NCI-H1048 (cell line): ENCODE measurements at places on chromosomes 16 and 17.

DNA sequence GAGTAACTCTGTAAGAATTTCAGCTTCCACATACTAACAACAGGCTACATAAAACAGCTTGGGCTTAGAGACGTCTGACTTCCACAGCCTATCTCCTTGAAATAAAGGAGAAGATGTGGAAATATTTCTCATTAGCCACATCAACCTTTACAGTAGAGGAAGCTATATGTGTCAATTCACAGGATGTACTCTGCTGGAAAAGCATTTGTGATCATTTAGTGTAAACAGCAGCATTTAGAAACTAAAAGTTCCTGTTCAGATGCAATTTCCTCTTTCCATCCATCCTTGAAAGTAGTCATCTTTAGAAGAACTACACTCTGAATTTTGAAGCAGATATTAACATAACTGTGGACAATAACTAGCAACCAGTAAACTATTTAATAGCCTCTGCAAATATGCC is 46.2 kb downstream of the XPO6 start:
- no peak for DNase-seq

- DNase-seq: no peak
These were observed 11.8 kb downstream of the NKD1 start for GRCh38 chr16:50559804-50560514.

DNA sequence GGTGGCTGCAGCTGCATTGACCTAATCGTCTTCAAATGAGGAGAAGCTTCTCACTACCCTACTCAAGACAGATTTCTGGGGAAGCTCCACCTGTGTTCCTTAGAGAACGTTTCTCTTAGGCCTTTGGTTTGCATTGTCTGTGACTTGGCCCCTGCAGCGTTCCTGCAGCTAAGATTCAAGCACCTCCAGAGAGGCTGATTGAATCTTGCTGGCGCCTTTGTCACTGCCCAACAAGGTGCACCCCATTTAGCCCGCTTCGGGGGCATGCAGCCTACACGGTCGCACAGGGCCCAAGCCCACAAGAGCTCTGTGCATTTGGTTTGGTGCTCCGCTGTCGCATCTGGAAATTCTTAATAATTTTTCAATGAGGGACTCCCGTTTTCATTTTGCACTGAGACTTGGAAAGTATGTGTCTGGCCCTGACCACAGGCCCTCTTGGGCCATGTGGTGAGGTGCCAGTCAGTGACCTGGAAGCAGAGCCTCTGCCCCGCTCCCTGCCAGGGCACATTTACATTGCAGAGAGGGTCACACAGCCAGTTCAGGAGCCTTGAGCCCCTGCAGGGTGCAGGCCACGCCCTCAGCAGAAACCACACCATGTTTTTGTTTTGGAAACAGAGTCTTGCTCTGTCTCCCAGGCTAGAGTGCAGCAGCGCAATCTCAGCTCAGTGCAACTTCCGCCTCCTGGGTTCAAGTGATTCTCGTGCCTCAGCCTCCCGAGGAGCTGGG is 51.1 kb upstream of the CACNG5 start:
- no peak for DNase-seq

GRCh38 chr17:77502626-77503292 is 362.0 kb downstream of the SEC14L1 start:
- DNase-seq: no peak
